ENCODE measurements at places on chromosomes 2 and 18.

DNA sequence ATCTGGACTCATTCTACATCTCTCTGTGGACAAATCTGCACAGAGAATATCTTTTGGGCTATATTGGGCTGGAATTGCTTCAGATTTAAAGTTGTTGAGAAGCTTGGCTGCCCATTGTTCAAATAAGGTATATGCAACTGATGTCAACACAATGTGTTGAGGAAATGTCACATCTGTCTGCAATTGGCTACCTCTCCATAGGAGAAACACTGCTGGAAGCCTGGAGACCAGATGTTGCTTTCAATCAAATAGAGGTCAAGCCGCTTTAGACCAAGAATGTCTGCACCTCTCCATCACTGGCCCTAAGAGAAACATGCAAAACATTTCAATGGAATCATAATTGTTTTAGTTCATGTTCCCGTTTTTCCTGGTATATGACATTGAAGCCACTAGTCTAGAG lies 720.2 kb downstream of the SLC4A3 start:
- no peak for DNase-seq

DNA sequence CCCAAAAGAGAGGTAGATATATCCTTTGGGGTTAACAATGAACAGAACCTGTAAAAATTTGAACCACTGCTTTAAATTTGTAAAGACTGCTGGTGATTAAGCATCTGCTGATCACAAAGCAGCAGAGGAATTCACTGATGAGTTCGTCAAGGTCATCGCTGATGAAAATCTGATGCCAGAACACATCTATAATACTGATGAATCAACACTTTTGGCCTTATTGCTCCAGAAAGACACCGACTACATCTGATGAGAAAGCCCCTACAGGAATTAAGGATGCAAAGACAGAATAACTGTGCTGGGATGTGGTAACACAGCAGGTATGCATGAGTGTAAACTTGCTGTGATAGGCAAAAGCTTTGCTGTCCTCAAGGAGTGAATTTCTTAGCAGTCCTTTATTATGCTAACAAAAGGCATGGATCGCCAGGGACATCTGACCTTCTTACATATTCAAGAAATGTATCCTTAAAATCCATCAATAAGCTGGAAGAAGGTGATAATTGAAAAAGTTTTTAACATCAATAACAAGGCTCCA lies 30.5 kb upstream of the SGPP2 start:
- no peak for DNase-seq

DNA sequence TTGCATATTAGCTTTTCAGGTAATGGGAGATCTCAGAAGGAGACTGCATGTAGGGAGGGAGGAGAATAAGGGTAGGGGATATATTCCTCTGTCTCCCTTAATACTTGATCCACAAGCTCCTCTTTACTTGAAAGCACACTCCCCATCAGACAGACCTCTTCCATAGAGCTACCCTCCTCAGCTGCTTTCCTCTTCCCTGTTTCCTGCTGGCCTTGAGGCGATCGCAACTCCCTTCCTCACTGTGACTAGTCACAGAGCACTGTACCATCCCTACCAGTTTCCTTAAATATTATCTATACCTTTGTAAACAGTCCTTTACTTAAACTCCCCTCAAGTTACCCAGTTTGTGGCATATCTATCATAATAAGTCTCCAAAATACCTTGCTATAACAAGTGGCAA lies 10.9 kb downstream of the ROCK1 start:
- DNase-seq = no peak

GRCh38 chr2:37894047-37894446 lies 31.0 kb upstream of the RMDN2 start:
- no peak for DNase-seq

DNA sequence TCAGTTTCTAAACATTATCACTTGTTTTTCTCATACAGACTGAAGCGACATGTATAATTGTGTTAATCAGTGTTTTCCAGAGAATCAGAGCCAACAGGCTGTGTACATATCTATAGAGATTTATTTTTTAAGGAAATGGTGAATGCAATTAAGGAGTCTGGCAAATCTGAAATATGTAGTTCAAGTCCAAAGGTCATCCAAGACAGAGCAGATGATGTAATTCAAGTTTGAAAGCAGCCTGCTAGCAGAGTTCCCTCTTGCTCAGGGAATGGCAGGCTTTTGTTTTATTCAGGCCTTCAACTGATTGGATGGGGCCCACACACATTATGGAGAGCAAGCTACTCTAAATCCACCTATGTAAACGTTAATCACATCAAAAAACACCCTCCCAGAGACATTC lies 282.6 kb downstream of the CBLN2 start:
- no peak for DNase-seq

DNA sequence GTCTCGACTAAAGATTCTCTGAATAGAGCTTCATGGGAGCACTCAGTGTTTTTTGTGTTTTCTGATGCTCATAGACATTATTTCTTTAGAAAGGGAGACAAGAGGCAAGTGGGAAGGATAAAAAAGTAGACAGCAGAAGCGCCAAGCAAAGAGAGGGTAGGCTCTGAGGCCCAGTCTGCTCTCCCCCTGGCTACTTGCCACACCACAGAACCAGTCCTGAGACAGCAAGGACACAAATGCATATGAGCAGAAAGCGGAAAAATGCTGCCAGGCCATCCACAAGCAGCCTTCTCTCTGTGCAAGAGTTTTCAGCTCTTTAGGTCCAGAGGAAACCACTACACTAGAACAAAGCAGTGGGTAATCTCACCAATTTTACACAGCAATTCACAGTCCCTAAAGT lies 285.4 kb downstream of the ZNF521 start:
- no peak for DNase-seq

- no peak for DNase-seq
These were observed 228.3 kb downstream of the TPGS2 start for GRCh38 chr18:36600548-36600947.

DNA sequence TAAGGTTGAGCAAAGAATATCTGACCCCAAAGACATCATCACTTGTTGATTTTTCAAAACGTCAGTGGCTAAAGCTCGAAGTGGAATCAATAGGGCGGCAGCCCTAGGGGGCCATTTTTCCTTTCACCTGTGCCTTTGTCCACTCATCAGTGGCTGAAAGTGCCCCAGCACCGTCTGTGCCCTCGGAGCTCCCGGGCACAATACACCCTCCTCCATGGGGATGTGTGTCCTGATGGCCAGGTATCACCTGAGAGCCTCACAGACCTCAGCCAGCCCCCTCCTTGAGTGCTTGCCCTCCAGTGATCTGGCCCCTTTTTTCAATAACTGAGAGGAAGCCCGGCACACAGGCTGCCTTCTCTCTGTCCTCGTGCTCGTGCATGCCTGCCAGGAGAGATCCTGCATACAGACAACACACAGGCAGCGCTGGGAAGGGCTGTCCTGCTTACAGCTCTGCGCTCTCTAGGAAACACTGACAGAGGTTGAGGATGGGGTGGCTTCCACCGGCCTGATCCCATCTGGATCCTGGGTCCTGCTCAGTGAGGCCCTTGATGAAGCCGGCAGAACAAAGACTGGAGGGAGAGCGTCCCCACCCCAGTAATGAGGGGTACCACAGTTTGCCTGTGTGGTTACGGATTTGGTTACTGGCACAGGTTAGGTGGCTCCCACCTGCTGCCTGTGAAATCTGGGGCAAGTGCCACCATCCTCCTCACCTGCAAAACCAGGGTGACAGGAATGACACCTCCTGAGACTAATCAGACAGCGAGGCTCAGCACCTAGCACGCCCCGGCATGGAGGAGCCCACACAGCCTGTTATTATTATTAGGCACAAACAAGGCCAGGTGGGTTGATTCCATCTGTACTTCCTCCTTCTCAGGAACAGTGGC lies 197.5 kb upstream of the RAB6C start:
- DNase-seq = no peak

GRCh38 chr18:51569153-51569552 lies 371.7 kb upstream of the MEX3C start:
- no peak for DNase-seq

DNA sequence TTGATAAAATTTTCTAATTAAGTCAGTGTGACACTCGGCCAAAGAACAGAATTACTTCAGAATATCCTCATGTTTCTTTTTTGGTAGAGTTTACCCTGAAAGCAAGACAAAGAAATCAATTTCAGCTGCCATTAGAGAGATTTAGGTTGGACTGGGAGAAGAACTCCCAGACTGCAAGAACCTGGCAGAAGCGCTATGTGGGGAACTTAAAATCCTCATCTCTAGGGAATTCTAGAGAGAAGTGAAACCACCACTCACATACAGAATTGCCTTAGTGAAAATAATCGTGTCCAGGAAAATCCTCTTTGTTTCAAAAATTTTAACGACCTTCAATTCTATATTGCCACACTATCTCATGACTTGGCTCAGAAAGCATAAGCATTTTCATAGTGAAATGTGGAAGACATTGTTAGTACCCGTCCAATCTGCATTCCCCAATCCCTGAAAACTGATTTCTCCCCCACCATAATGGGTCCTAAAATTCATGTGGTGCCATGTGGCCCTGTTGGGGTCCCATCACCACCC lies 297.3 kb upstream of the MEIS1 start:
- no peak for DNase-seq

- DNase-seq = no peak
These were observed 259.6 kb downstream of the HDAC4 start for GRCh38 chr2:239141021-239141760.

GRCh38 chr2:173058673-173059072 lies 17.0 kb upstream of the MAP3K20 start:
- DNase-seq = no peak

DNA sequence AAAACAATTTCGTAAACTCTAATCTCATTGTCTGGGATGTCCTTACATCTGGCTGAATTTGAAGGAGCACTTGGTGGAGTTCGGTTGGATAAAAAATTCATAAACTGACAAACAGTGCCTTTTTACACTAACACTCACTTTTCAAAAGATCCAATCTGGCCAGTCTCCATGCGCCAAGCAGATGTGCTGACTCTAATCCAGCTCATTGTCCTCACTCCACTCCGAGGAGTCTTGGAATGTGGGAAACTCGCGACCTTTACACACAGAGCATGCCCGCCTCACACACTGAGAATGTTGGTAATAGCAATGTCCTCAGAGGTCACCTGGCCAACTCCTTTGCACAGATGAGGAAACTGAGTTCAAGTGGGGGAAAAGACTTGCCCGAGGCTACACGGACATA lies 66.8 kb downstream of the XDH start:
- DNase-seq = no peak

DNA sequence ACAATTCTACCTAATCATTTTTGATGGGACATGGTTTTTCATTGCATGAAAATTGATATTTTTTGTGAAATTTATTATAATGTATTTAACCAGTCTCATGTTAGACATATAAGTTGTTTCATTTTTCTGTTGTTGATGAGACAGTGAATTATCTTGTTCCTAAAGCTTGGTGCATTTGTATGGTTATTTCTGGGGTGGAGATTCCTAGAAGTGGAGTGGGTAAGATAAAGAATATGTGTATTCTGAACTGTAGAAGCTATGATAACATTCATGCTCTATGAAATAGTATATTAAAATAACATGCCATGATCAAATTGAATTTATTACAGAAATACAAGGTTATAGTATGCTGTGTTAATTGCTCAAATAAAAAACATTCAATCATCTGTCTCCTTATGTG lies 69.2 kb downstream of the BOLA3 start:
- DNase-seq = no peak

GRCh38 chr2:231515603-231516002 lies 14.6 kb downstream of the NMUR1 start:
- no peak for DNase-seq

- DNase-seq = no peak
These were observed 126.2 kb upstream of the LGALSL start for GRCh38 chr2:64327510-64328414.

Data from GM18507 (cell line).